Ammon's horn (tissue), 1 donor: ENCODE measurements at places on chromosomes 1 and 21.

- peak; percentile 88 for DNase-seq
Measured at GRCh38 chr1:8317647-8318381, at the start of gene SLC45A1. TSS of gene SLC45A1 (plus strand) at chr1:8318114. CDS start at chr1:8324330, 6,216 bp downstream.

DNA sequence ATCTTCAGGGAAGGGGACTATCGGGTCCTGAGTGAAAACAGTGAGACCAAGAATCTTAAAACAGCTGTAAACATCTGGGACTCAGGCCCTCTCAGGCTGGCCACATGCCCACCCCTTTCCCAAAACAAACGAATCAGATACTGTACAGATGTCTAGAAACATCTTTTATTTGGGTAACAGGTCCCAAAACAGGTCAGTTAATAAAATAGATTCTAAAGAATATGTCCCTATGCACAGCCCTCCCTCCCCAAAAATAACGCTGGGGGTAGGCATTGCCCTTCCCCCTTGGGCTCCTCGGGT, 499 bp upstream of the CRTC2 start:
- DNase-seq, result no peak

DNA sequence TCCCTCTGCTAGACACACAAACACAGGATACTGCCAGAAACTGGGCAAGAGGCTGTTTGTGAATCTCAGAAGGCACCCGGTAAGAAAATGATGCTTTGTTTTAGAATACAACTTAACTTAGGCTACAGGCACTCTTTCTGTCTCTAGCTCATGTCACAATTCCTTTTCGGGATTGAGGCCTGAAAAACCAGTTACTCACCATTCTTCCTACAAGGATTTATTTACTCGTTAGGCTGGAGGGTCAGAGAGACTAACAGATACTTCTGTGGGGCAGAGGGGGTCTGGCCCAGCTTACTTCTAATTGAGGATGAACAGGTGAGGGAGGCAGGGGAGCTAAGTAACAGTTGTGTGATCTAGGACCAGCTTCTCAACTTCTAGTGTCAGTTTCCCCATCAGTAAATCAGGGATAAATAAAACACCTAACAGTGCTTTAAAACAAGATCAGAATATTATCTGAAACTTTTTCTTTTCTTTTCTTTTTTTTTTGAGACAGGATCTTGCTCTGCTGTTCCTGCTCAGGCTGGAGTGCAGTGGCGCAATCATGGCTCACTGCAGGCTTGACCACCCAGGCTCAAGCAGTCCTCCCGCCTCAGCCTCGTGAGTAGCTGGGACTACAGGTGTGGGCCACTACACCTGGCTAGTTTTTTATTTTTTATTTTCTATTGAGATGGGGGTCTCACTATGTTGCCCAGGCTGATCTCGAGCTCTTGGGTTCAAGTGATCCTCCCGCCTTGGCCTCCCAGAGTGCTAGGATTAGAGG, 31.9 kb downstream of the NFYC start:
- no peak for DNase-seq

GRCh38 chr1:247146671-247147070, 25.1 kb downstream of the ZNF124 start:
- no peak for DNase-seq

DNA sequence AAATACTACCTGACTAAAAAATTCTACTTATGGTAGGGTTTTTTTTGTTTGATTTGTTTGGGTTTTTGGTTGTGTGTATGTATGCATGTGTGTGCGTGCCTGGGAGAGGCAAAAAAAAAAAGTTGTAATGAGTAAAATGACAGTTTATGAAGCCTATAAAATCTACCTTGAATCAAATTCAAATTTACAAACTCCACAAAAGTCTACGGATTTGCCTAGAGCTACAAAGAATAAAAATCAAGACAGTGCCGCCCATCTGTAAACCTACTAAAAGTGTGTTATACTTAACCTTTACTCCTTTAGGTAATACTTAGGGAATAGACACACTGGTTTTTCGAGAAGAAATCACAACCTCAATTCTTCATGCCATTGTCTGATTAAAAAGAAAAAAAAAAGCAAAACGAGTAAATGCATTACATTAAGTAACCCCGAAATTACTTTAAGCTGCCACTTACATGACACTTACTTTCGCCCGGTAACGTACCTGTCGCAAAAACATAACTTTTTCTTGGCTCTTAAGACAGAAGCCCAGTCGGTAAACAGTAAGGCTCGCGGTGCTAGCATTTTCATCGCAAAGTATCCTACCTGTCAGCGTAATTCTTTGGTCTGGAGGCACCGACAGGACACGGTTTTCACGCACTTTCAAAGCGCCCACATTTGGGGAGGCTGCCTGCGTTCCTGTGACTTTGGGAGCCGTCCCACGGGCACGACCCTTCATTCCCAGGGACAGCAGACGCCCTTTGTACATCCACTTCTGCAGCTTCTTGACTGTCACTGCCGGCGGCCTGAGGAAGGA, 951 bp downstream of the SYDE2 start:
- peak; percentile 17 for DNase-seq

GRCh38 chr1:107548276-107548675, 407.4 kb downstream of the NTNG1 start:
- DNase-seq, result no peak
